Uterus (tissue), 4 donors: ENCODE measurements at places on chromosomes 5 and 9.
A peak's percentile ranks its signal among the peaks of the same experiment; 100 is the strongest.

DNA sequence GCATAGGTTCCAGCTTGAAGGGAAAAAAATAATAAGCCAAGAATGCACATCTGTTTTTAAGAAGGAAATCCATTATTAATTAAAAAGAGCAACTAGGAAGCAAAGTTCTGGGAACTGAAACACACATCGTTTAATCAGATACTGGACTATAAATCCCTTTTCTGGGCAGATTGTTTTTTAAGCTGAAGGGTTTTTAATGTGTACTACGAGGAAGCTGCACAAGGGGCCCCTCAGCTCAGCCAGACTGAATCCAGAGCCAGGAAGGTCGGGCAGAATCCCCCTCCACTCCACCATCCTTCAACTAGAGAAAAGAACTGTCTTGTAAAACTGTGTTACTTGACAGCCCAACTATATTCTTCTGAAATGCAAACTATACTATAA lies 49.2 kb downstream of the ROR2 start:
- peak; percentile 12 for DNase-seq

DNA sequence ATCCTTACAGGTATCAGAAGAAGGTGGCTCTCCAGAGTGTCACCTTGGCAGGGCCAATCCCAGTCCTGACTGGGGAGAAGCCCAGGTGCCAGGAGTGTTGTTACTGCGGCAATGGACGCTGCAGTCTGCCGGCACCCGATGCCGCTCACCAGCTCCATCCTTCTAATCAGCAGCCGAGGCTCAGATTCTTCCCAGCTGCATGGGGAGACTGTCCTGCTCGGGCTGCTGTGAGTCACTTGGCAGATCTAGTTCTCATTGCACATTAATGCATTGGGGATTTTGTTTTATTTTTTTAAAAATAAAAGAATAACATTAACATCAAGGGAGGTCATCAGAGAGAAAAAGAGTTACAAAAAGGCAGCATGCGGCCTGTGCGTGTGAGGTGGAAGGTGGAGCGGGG lies 115.8 kb downstream of the MTX3 start:
- DNase-seq = no peak

DNA sequence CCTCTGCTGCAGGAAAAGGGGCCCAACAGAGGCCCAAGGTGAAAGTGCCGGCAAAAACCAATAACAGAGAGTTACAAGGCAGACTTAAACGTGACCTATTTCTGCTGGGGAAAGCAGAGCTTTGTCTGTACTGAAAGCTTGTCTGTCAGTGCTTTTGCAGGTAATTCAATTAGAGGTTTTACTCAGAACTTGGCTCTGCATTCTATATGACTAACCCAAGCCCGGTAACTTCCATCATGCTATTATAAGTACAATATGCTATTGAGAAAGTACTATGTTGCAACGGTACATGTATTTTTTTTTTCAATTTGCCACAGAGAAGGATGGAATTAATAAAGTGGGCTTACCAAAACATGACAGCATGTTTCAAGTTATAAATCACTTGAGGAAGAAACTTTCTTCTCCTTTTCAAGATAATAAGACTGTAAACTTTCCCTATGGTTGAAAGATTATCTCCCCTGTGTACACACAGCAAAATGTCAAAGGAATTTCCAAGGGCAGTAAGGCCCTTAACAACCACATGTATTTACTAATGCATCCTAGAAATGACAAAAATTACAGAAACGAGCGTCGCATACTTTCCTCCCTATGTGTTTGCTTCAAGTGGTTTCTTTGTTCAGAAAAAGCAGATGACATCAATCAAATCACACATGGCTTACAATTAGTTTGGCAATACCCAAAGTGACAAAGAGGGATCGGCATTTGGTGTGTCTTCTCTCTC lies 282.4 kb downstream of the EFNA5 start:
- DNase-seq = no peak

DNA sequence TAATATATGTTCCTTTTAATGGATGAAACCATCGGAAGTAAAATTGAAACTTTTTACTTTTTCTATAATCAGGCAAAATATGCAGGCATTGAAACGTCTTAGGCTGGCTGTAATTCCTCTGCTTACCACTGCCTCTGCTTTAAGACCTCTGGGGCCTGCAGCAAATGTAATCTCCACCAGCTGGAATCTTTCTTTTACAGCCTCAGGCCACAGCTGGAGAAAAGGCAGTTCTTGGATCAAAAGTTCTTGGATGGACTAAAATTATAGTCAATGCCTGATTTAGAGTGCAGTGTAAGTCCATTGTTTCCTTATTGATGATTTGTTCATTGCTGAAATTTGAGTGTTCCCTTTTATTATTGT lies 396.7 kb downstream of the KCTD16 start:
- no peak for DNase-seq

- no peak for DNase-seq
Measured at GRCh38 chr9:9950813-9951212, 662.0 kb downstream of the PTPRD start.

DNA sequence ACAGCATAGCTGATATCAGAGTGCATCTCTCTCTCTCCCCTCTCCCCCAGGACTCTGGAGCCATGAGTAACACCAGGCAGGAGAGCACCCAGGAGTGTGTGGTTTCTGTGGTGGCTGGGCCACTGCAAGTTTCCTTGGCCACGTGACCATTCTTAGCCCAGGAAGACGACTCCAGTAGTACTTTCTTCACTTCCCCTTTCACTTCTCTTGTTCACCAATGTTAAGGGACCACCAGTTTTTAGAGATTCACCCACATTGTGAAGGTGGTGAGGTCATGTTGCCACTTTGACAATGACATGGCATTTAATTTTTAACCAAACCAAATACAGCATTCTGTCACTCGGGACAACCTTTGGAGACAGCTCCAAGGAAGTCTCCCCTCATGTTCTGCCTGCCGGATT lies 17.9 kb upstream of the DAPK1 start:
- no peak for DNase-seq

DNA sequence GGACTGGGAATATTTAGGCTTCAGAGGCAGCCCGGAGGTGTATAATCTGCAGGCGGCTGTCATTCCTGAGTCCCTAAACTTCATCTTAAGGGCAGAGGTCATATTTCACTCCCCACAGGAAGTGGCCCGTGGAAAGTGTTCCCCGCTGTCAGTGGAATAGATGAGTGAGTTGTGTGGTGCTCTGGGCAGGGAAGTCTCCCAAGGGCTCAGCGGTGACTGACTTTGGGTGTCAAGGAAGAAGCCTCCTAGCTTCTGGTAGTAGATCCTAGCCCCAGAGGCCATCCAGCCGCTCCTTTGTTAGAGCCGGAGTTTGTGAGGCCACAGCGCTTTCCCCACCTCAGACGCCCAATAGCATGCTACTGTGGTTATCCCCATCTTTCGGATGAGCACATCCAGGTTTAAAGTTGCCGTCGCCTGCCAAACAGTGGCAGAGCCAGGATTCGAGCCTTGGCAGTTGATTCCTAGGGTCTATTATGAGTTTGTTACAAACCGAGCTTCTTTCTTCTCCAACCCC lies 38.9 kb upstream of the TIFAB start:
- no peak for DNase-seq

DNA sequence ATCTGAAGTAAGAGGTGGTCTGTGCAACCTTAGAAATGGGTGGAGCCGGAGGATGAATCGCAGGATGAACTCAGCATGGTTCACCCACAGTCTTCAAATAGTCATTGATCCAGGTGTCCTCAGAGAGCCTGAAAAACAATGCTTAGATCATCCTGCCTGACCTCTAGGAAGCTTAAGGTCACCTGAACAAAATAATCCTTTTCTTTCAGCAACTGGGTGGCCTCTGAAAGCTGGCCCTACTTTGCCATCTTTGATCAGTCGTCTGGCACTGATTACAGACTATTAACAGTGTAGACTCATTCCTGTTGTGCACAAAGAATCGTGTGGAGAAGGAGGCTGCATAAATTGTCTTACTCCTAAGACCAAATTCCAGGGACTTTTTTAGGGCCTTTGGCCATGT lies 50.7 kb downstream of the PIP5K1B start:
- no peak for DNase-seq

DNA sequence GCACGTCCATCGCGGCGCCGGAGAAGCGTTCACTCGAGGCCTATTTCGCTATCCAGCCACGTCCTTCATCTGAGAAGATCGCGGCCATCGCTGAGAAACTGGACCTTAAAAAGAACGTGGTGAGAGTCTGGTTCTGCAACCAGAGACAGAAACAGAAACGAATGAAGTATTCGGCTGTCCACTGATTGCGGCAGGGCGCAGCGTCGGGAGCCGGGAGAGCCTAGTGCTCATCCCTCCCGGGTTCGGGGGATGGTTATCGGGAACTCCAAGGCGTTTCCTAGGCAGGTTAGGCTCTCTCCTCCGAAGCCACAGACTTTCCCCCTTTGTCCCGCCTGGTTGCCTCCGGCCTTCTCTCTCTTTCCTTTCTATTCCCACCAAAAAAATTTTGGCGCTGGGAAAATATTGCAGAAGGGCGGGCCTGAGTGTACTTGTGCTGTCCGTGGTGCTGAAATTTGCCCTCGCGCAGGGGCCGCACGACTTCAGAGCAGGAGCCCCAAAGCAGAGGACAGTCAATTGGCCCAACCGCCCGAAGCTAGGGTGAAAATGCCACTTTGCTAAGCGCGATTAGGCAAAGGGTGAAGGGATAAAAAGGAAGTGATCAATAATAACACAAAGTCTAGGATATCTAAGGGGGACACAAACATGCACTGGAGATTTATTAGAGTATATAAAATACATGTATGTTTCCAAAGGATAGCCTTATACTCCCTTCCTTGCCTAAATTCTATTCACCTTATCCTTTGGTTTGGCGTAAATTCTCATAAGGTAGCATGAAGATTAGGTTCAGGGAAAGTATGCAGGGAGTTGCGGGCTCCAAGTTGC lies 1.8 kb downstream of the POU4F3 start:
- peak; percentile 15 for DNase-seq

GRCh38 chr5:23411994-23412393 lies 95.4 kb upstream of the PRDM9 start:
- no peak for DNase-seq

DNA sequence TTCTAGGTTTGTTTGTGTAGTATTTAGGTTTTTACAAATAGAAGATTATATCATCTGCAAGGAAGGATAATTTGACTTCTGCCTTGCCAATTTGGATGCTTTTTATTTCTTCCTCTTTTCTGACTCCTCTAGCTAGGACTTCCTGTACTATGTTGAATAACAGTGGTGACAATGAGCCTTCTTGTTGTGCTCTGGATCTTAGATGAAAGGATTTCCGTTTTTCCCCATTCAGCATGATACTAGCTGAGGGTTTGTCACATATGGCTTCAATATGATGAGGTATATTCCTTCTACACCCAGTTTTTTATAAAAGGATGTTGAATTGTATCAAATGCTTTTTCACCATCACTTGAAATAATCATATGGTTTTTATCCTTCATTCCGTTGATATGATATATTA lies 101.4 kb downstream of the FBXO4 start:
- no peak for DNase-seq

DNA sequence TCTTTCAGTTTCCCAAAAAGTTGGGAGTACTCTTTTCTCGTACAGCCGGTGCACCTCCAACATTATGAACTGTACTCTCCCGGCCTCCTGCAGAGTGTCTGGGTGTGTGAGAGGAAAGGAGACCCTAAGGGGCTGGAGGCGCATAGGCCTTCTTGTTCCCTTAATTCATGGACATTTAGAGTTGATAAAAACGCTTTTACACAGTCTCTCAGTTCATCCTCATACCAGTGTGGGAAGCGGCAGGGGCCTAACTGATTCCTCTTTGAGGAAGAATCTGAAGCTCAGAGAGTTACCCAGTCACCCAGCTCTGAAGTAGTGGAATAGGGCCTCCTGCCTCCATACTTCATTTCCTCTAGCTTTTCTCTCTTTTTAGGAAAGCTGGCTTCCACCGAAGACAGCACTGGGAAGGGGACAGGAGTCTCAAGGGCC lies 3.3 kb downstream of the MCIDAS start:
- DNase-seq = no peak

DNA sequence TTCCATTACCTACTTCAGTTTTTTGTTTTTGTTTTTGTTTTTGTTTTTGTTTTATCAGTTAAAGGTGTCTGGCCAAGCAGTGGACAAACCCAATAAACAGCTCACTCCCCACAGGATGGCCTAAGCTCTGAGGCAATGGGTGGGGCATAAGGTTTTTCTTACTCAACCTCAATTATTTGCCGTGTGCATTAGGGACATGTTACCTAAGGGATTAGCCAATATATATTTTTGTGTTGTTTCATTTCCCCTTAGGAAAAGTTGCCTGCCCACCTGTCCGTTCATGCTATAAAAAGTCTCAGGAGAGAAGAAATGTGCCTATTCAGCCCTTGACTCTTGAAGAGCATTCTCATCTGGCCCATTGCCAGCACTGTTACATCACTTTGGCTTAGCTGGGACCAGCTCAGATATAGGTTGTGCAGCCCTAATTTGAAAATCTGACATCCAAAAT lies 7.3 kb downstream of the SH3RF2 start:
- no peak for DNase-seq

- DNase-seq = no peak
Measured at GRCh38 chr5:143245929-143246561, 157.4 kb downstream of the NR3C1 start.

DNA sequence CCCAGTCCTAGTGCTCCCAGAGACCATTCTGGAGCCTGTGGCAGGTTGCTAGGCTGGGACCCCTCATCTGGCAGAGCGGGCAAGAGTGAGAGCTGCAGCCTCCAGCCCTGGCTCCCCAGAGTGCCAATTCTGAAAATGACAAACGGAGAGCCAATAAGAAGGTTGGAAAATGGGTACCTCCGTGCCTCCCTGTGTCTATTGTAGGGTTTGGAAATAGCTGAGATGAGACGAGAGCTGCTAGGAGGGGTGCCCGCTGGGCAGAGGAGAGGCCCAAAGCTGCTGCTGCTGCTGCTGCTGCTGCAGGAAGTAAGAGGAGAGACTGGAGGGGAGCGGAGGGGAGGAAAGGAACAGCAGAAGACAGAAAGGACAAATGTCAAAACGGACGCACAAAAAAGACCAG lies 36.0 kb upstream of the FUBP3 start:
- DNase-seq = no peak

DNA sequence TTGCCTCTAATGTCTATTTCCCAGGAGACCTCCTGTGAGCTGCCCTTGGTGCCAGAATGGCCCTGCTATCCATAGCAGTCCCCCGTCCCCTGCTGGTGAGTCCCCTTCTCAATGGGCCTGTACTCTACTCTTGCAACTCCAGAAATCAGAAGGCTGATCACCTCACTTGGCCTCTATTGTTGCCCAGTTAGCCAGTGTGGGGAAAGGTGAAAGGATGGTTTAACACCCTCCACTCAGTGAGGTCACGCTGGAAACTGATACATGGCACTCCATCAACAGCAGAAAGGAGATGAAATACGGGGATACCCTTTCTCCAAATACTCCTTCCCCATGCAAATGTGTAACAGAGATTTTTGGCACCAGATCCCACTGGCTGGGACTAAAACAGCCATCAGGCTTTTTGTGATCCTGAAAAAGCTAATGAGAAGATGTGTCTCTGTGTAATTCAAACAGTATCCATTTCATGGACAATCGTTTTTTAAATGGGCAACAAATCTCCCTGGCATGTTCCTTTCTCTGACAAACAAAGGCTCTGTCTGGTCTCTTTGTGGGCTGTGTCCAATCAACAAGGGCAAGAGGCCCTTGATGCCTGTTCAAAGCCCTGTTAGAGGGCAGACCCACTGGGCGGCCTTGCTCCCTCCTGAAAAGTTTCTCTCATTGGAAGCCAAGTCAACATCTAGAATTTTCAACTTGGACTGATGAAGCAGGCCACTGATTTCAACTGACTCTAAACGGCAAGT lies 343.7 kb downstream of the SPOCK1 start:
- no peak for DNase-seq
